ENCODE measurements at places on chromosomes 16 and 17.

GRCh38 chr17:49468811-49469385 lies 26.2 kb upstream of the NGFR start:
- no peak for DNase-seq

DNA sequence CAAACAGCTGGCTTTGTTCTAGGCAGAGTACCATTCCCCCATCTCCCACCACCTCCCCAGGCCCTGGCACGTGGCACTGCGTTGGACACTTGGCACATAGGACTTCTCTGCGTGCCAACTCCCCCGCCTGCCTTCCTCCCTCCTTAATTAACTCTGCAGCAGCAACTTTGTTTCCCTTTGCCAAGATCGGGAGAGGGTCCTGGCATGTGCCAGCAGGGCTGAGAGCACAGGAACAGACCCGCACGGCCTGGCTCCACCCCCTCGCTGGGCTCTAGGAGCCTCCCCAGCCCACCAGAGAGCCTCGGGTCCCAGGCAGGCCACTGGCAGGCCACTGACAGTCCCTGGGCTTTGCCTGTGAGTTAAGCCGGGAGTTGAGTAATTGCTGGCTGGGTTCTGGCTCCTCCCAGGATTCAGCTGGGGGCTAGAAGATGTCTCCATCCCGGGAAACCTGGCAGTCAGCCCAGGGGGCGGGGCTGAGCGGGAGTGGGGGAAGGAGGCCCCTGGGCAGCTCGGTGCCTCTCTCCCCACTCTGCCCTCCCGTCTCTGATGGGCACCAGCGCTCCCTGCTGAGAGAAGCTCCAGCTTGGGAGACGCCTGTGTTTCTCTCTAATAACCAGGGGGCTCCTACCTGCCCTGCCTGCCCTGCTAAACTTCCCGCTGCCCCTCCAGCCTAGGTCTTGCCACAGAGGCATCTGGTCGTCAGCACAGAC lies 224.0 kb upstream of the TNRC6C start:
- DNase-seq = peak; percentile 10

DNA sequence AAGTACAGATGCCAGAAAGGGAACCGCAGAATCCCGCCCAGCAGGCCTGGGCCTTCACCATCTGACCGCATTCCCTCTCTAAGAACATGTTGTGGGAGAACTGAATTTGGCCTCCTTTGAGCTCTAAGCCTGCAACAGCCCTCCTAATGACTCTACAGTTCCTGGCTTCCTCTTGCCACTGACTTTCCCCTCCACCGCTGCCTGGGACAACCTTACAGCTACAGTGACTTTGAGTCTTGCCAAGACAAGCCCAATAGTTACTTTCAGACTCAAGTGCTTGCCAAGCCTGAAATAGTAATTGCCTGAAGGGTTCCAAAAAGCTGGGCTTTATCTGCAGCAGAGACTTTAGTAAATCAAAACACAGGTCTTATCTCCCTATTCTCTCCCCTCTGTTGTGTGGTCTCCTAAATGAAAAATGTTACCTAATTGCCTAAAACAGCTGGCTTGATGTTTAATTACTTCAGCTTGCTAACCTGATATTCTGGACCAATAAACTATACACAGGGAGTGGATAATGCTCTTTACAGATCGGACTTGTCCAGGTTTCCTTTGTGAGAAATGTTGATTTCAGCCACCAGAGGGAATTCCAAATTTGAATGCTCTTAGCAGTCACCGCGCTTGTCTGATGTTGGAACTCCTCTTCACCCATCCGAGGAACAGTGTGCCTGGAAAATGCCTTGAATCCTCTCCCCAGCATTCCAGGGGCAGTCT lies 85.1 kb upstream of the TBX2 start:
- no peak for DNase-seq

GRCh38 chr17:65311261-65311660 lies 174.1 kb downstream of the RGS9 start:
- no peak for DNase-seq

- no peak for DNase-seq
These were observed 1.2 kb downstream of the RTN4RL1 start for GRCh38 chr17:2023692-2024571.

DNA sequence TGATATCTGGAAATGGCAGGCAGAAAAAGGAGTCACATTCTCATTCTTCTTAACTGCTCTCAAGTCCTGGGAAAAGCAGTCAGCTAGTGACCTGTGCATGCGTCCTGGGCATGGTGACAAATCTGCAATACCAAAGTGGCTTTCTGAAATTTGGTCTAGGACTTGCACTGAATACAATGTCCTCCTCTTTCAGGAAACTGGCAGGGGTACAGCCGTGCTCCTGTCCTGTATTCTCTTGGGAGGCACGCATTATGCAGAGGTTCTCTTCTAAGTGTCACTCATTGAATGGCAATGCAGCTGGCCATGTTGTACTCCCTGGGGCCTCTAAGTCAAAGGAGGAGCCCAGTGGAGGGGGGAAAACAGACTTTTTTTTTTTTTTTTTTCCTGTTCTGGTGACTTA lies 10.6 kb downstream of the PHF12 start:
- DNase-seq = no peak

DNA sequence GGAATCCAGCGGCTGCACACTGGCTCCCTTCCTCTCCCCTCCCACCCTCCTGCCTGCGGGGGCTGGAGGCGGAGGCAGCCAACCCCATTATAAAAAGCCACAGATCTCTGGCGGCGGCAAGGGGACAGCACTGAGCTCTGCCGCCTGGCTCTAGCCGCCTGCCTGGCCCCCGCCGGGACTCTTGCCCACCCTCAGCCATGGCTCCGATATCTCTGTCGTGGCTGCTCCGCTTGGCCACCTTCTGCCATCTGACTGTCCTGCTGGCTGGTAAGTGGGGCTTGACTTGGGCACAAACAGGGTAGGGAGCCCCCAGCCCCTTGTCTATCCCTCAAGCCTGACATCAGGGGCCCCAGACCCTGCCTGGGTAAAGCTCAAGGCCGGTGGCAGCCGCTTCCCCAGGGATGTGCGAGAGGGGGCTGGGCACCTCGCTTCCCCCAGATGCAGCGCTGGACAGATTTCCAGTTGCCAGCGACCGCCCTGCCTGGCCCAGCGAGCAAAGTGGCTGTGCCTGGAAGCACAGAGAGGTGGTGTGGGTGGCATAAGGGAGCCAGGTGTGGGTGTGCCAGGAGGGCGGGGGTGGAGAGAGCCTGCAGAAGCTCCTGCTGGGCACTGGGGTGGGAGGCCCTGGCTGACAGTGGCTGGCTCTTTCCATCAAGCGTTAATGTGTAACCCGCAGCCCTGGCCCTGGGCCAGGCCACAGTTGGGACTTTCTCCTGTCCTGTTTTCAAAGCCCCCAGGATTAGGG lies at the start of gene CX3CL1:
CX3CL1 (plus strand) TSS at position 119 of the 745 bp plus-strand sequence; CDS start at position 198, 79 bp downstream.
- DNase-seq = no peak

DNA sequence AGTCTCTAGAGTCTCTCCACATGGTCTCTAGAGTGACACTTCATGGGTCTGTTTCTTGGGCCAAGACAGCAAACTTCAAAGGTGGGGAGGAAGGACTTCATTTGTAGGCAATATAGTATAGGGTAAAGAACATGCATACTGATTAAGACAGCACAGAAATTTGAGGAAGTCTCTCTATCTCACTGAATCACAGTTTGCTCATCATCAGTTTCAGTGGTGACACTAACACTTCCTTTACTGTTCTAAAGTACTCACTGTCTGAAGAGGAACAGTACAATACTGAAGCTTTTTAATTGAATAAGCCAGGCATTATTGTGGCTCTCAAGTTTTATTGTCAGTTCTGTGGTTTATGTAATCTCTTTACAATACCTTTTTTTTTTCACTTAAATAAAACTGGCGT lies 656.4 kb upstream of the CDH8 start:
- no peak for DNase-seq

- no peak for DNase-seq
These were observed 12.2 kb downstream of the ABCC1 start for GRCh38 chr16:15961571-15962090.

- peak; percentile 82 for DNase-seq
These were observed 24.8 kb upstream of the SIAH1 start for GRCh38 chr16:48409839-48410632.

GRCh38 chr16:69889295-69889964 lies 61.7 kb upstream of the CLEC18A start:
- DNase-seq = no peak

- DNase-seq = no peak
These were observed 36.7 kb upstream of the PIK3R6 start for GRCh38 chr17:8904201-8904600.

GRCh38 chr16:50531901-50532300 lies 16.3 kb upstream of the NKD1 start:
- DNase-seq = no peak

- DNase-seq = no peak
These were observed 12.6 kb downstream of the OSBPL7 start for GRCh38 chr17:47808830-47809480.

DNA sequence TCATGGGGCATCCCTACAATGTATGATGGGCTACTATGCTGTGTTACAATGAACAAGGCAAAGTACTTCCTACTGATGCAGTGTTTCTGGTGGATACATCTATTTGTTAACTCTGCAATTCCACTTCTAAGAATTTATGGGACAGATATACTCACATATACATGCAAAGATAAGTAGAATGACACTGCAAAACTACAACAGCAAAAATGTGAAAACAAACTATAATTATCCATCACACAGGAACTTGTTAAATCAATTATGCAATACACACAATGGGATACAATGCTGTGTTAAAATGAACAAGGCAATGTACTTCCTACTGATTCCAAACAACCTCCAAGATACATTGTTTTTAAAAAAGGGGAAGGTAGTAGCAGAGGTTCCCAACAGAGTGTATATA lies 3.2 kb downstream of the DDX52 start:
- no peak for DNase-seq

- no peak for DNase-seq
These were observed 18.0 kb upstream of the KCNJ18 start for GRCh38 chr17:21674242-21674731.

- DNase-seq = no peak
These were observed 6.3 kb downstream of the ZNF598 start for GRCh38 chr16:2003231-2003826.

DNA sequence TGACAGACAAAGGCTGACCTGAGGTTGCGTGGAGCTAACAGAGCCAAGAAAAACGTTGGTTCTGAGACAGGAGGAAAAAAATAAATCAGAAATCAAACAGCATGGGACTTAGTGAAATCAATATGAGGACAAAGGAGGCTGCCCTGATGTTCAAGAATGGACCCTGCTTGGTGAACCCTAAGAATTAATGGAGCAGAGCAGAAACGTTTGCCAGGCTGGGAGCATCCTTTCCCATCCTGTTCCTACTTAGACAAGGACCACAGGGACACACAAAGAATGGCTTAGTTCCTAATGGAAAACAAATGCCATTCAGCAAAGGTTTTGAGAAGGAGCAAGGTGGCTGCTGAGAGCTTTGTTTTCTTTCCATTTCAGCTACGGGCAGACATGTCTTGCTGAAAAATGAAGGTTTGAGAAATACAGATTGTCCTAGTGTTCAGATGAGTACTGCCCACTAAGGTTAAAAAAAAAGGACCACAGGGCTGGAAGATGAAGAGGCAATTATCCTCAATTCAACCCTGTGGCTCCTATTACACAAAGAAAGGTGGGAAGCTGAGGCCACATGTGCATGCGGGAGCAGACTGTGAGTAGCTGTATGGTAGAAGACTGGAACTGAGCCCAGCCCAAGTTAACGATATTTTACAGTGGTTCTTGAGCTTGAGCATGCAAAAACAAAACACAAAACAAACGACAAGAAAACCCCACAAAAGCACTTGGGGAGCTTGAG lies 230.1 kb downstream of the SLC39A11 start:
- no peak for DNase-seq

DNA sequence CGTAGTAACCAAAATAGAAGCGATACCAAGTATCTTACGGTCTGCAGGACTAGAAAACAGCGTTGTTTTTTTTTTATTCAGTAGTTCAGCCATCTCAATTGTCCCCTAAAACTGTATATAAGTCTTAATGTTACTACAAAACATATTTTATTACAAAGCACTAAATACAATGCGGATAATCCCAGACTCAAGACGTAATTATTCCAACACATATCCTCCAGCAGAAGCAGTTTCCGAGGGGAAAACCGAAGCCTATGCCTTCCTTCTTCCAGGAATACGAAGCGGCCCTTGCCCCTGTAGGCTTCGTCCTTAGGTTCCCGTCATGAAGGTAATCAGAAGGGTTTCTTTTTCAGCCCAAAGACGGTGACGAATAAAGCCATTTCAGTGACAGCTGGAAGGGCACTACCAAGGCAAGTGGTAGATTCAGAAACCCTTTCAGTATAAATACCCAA lies 2.3 kb downstream of the TMEM107 start:
- DNase-seq = no peak

DNA sequence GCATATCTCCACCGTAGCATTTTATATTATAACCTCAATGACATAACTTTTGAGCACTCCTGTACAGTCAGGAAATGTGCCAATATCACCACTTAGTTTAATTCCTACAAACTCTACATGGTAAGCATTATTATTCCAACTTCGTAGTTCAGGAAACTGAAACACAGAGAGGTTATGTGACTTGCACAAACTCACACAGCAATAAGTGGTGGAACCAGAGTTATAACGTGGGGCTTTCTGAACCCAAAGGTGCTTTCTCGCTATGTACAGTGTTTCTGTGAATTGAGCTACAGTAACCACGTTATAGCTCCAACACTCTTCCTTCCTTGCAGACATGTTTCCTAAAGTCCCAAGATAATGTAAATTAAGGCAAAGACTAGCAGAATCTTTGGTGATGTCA lies 330.2 kb downstream of the GRIN2A start:
- DNase-seq = no peak

DNA sequence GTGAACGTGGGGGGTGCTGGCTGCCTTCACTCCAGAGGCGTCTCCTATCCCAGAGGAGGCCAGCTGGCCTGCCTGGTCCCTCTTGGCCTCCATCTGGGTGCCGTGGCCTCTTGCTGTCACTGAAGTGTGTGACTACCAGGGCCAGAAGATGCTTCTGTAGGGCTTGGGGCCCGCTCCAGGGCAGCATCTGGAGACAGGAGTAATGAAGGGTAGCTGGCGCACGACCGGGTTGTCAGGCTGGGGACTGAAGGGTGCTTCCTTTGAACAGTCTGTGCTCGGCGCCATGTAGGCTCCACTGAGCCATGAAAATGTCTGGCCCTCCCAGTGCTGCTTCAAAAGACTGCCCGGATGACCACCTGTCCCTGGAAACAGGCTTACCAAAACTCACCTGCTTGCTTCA lies 31.3 kb downstream of the ASIC2 start:
- DNase-seq = no peak

GRCh38 chr16:30941600-30942425 lies 7.1 kb upstream of the ORAI3 start:
- DNase-seq = no peak

DNA sequence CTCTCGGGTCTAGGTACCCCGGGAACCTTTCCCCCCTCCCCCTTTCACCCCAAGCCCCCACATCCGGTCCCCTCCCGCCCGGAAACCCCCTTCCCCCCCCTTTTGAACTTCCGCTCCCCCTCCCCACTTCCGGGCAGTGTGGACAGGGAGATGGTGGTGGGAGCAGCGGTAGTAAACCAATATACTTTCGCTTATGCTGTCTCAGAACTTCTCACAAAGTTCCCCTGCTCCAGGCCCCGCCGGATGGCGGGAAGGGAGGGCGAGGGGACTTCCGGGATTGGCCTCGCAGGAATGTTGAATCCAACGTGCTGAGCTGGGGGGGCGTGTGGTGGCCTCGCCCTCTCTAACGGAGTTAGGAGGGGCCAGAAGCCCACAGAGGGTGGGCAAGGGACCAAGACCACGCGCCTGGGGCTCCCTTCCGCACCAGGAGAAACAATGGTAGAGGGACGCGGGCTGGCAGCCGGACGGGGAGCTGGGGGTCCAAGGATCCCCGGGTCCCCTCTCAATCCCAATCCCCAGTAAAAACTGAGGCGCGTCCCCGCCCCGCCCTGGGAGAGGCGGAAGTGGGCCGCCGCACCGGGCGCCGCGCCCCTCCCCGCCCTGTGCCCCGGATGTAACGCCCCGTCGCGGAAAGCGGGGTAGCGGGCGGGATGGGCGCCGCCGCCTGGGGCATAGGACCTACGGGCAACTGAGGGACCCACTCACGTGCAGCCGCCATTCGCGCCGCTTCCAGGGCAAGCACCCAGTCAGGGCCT lies 742 bp downstream of the PFN1 start:
- no peak for DNase-seq

Data from AG09309 (cell line).